Spinal cord (tissue), 10 donors: ENCODE measurements at places on chromosomes 7 and 10.
A peak's percentile ranks its signal among the peaks of the same experiment; 100 is the strongest.

GRCh38 chr7:22823142-22823497, 471 bp upstream of the TOMM7 start:
- no peak for DNase-seq

- no peak for DNase-seq
These were observed 29.4 kb upstream of the KNDC1 start for GRCh38 chr10:133130602-133131001.

DNA sequence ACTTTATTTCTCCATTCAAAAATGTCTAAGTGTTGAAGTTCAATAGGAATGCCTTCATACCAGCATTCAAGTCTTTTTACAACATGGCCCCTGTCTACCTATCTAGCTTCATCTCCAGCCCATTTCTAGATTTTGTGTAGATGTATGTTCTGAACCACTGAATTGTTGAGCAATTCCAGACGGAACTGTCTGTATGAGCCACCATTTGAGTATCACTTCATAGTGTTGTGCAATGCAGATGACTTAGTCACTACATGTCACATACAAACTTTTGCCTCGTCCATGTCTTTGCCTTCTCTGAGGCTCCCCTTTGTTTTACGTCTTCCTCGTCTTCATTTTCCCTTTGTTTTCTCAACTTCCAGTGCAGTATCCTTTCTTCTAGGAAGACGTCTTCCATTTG, 118.1 kb downstream of the INHBA start:
- no peak for DNase-seq

DNA sequence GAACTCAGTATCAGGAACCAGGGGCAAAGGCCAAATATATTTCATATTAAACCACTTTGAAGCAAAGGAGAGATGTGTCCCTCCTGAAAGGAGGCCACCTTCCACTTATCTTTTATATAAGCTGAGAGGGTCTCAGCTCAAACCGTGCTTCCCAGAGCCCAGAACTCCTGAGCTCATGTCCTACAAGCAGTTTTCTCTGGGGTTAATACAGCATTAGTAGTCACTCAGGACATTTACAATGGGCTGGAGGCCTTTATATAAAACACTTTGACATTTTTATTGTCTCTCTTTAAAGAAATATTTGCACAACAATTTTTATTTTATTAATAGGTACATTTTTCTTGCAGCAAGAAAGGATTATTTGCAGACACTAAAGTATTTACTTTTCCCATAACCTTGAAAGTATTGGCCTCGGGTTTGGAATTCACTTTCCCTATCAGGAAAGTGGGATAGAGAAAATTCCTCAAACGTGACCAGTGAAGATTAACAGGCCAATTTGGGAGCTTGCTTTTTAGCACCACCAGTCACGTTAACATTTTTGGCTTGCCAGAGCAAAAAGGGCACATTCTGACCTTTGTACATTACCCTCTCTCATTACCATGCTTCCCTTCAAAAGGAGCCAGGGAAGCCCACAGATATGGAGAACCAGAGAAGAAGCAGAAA, 464.9 kb upstream of the NRP1 start:
- no peak for DNase-seq

GRCh38 chr7:38040831-38041230, 120.4 kb downstream of the EPDR1 start:
- DNase-seq, result no peak

- no peak for DNase-seq
These were observed 247.4 kb downstream of the KIAA1217 start for GRCh38 chr10:24456322-24456721.

DNA sequence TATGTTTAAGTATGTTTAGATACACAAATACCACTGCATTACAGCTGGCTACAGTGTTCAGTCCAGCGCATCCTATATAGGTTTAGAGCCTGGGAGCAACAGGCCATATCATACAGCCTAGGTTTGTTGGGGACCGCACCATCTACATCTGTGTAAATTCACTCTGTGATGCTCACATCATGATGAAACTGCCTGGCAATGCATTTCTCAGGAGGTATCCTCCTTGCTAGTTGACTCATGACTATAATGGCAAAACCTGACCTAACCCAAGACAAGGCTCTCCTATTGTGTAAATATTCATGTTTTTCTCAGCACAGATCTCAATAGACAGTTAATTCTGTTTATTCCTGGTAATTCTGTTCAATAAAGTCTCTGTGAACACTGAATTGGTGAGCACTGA, 240.7 kb upstream of the PFKP start:
- DNase-seq, result no peak

- no peak for DNase-seq
These were observed 259.6 kb upstream of the POM121L12 start for GRCh38 chr7:52775876-52776275.

DNA sequence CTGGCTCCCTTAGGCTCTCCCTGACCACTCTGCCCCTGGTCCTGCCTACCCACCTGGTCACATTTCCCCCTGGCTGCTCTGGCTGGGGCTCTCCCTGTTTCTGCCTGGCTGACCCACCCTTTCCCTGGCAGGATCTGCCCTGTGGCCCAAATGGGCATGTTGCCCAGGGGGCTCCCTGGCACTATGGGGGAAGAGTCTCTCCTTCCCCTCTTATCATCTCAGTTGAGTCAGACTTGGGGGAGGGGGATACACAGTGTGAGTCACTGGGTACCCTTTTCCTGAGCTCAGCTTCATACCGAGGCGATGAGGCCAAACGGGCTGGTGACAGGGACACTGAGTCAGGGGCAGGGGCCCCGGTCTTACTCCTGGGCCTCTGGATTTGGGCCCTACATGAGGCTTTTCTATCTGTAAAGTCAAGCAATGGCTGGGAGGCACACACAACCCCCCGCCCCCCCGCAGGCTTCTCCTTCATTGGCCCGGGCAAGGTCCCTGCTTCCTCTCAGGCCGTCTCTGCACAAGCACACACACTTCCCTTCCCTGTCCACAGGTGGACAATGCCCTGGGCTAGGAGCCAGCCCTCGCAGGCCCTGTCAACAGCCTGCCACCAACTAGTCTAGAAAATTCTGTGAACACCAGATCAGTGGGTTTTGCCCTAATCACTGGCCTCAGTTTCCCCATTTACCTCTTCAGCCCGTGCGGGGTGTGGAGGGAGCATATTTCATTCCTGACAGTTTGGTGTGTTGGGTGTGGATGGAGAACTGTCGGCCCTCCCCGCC, 627 bp upstream of the FLNC start:
- DNase-seq, result peak; percentile 26

GRCh38 chr7:54839575-54840213, 80.7 kb upstream of the SEC61G start:
- no peak for DNase-seq

DNA sequence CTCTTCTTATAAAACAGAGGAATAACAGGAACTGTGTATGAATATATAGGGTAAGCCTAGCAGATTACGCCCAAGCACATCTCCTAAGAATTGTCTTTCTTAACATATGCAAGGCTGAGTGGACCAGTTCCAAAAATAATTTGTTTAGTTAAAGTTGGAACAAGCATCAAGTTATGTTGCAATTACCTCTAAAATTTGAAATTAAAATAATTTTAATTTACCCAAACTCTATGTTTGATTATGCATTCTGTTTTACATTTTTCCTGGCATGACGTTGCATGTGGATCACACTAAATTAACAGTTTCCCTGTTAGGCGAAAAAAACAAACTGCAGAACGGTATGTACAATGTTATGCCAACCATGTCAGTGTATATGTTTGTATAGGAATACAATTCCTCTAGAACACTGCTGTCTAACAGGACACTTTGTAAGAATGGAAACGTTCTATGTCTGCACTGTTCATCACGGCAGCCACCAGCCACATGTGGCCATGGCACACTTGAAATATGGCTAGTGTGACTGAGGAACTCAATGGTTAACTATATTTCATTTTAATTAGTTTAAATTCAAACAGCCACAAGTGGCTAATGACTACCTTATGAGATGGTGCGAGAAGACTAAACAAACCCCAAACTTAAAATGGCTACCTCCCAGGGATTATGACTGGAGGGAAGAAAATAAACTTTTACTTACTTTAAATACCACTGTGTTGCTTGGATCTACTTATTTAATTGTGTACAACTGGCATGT, 281.1 kb upstream of the KLF14 start:
- DNase-seq, result no peak

- peak; percentile 67 for DNase-seq
These were observed 19.5 kb upstream of the RHEB start for GRCh38 chr7:151539088-151539671.

DNA sequence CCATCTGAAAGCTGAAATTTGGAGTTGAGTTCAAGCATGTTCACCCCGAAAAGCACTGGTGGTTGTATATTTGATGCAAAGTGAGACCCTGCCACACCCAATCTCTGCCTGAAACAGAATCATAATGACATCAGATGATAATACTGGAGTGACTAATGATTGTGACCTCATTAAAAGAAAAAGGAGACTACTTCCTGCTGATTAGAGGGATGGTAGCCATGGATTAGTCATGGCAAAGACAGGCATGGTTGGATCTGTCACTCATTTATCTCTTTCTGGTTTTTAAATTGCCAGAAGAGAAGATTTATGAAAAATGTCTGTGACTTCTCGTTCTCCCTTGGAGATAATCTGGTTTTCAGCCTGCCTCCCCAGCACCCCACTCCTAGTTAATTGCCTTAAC, 101.2 kb downstream of the BAMBI start:
- no peak for DNase-seq

GRCh38 chr7:22842383-22842941, 19.8 kb upstream of the TOMM7 start:
- DNase-seq, result peak; percentile 51

GRCh38 chr10:23192712-23193434, 761 bp downstream of the PTF1A start:
- DNase-seq, result peak; percentile 63

GRCh38 chr7:40311307-40311706, 176.5 kb downstream of the SUGCT start:
- no peak for DNase-seq

DNA sequence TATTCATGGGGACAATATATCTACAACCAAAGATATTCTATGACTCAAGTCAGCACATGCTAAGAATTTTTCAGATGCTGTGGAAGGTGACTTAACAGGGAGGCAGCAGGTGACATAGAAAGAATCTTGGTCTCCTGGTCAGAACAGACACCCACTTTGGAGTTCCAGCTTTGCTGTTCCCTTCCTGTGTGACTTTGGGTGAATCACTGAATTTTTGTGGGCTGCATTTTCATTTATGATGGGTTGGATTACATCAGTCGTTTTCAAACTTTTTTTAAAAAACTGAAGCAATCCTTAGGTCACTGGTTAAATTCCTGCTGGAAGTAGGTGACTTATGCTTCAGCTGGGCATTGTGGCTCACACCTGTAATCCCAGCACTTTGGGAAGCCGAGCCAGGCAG, 24.9 kb downstream of the RGR start:
- no peak for DNase-seq

DNA sequence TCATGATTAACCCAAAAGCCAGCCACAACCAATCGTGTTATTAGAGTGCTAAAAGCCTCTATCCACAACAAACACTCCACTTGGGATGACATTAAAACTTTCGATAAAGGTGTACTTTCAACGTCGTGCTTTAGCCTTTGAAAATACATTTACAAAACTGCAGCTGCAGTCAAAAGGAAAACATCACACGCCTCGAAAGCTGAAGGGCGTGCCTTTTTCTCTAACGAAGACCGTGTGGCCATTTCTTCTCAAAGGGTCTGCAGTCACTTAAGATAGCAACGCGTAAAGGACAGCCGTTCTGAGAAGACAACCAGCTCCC, 1.1 kb downstream of the ARHGAP12 start:
- DNase-seq, result no peak

DNA sequence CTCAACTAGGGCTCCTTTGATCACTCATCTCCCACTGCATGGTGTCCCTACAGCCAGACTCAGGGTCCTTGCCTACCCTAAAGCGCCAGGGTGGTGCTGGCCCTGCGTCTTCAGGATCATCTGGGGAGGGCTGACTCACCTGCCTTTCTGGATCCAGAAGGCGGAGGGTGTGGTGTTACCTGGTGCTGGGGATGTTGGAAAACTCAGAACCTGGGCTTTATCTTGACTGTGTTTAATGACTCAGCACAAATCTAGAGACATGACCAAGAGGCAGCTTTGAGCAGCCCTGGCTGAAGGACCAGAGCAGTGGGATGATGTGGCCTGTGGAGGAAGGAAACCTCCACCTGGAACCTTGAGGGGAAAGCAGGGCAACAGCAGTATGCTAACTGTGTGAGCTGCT, 96.5 kb downstream of the GRK5 start:
- DNase-seq, result no peak

DNA sequence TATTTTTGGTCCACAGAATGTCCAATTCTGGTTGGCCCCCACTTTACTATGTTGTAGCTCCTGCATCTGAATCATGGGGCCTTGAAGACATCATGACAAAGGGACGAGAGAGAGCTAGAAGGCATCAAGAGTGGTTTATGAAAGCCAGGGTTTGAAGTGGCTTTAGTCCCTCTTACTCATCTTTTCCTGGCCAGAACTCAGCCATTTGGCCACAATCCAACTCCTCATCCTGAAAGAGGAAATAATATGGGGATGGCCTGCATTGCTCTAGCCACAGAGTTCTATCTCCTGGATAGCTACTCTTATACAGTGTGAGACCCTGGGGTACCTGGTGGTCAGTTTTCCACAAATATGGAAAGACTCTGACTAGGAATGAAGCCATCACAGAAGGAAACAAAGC, 418.9 kb downstream of the XPNPEP1 start:
- DNase-seq, result no peak

DNA sequence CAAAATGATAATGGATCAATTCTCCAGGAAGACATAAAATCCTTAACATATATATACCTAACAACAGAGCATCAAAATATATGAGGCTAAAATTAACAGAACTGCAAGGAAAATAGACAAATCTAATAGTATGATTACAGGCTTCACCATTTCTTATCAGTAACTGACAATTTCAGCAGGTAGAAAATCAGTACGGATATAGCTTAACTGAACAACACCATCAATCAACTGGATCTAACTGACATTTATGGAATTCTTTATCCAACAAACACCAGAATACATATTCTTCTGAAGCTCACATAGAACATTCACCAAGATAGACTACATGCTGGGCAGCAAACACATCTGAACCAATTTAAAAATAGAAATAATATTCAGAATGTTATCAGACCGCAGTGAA, 121.1 kb upstream of the CDC14C start:
- DNase-seq, result no peak

DNA sequence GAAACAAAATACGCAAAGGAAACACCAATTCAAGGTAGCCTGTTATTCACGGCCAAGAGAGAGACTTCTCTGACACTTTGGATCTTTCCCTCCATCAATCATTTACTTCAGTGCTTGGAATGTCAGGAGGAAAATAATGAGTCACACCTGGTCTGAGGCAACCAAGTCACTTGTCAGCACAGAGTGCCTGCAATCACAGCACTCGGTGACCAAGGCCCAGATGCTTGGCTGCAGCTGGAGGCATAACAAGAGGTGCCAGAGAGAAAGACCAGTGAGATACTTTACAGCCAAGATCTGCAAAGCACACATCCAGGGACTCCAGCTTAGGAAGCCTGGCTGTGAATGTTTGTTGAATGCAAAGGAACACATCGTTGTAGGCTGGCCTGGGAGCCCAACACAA, 33.9 kb downstream of the ASB13 start:
- no peak for DNase-seq

DNA sequence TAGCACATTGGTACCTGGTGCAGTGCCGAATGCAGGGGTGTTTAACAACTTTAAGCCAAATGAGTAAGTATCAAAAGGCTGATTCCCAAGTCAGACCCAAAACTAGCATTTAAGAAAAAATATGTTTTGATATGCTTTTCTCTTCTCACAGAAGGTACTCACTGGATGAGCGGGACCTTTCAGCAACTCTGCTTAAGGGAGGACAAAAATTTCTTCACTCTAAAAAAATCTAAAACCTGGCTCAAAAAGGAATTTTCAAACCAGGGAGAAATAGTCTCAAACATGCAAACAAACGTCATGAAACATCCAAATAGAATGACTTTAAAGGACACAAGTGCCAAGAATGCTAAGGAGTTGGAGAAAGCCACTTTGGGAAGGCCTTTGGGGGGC, 962.1 kb downstream of the KCNMA1 start:
- no peak for DNase-seq
